ENCODE measurements at places on chromosomes 3 and 15. TPM values are rescaled to one million over a fixed set of nuclear protein-coding genes. Genes with fewer than 3 reads are reported as not detected.

The AGBL1 gene
- 23.0 TPM for total RNA-seq

The GOLGA8T gene
- not detected for total RNA-seq

The GALNT15 gene
- total RNA-seq: 11.0 TPM

GRCh38 chr3:52222319-52223221, 2.9 kb downstream of the TLR9 start:
- H3K4me3 ChIP-seq: no peak overlapping the region
- H3K4me1 ChIP-seq: peaks cover 28% of the 10 kb centered on the region
- no peaks in the 10 kb centered on the region for H3K27me3 ChIP-seq
- no peak for DNase-seq

GRCh38 chr3:117291476-117291875, 581.9 kb downstream of the TUSC7 start:
- H3K4me1 ChIP-seq: no peaks in the 10 kb centered on the region
- DNase-seq: no peak
- no peaks in the 10 kb centered on the region for H3K36me3 ChIP-seq

- peaks cover 89% of the 10 kb centered on the region for H3K36me3 ChIP-seq
- H3K27ac ChIP-seq: no peak overlapping the region
- peak; percentile 65 for DNase-seq
- peaks cover 6% of the 10 kb centered on the region for H3K4me1 ChIP-seq
Measured at GRCh38 chr3:66407611-66408218, 93.1 kb downstream of the LRIG1 start.

GRCh38 chr3:55330355-55330754, 156.8 kb downstream of the WNT5A start:
- no peak overlapping the region for H3K4me3 ChIP-seq
- H3K36me3 ChIP-seq: no peaks in the 10 kb centered on the region
- H3K27ac ChIP-seq: peak overlapping the region; percentile 48
- no peaks in the 10 kb centered on the region for H3K4me1 ChIP-seq

DNA sequence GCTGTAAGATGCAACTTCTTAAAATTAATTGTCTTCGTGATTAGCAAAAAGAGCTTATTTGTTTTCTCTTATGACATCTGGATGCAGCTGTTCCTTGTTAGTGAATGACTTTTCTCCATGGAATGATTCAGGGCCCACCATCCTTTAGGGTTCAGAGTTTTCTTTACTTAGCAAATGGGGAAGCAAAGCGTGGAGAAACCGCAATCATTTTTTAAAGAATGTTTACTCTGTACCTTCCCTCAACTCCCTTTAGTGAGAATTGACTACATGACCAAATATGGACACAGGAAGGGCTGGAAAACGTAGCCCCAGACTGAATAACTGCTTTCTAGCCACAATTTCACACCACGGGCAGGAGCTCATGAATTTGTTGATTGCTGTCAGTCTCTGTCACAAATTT, 130.1 kb downstream of the EDEM1 start:
- H3K27me3 ChIP-seq: no peaks in the 10 kb centered on the region
- H3K4me1 ChIP-seq: no peaks in the 10 kb centered on the region
- no peak overlapping the region for H3K27ac ChIP-seq
- DNase-seq: no peak
- H3K36me3 ChIP-seq: no peaks in the 10 kb centered on the region
- no peak overlapping the region for H3K4me3 ChIP-seq

- H3K27ac ChIP-seq: no peak overlapping the region
- no peaks in the 10 kb centered on the region for H3K36me3 ChIP-seq
- H3K4me1 ChIP-seq: no peaks in the 10 kb centered on the region
- no peak for DNase-seq
- H3K4me3 ChIP-seq: no peak overlapping the region
- no peaks in the 10 kb centered on the region for H3K27me3 ChIP-seq
Measured at GRCh38 chr15:55820043-55820442, 77.1 kb upstream of the PRTG start.

DNA sequence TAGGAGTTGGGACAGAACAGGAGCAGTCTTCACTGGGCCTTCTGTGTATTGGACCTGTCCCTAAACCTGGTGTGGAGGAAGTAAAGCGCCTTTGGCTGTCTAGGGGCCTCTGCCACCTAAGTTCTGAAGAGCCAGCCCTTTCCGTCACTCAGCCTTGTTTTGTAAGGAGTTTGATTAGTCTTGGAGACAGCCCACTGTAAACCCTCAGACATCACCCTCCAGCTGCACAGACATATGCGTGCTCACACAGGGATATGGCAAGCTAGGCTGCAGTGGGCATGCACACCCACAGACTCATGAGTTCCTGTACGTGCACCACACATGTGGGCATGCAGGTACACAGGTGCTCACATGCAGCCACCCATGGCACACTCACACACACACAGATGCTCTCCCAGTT, 5.2 kb downstream of the PRKCD start:
- no peak overlapping the region for H3K4me3 ChIP-seq
- peaks cover 93% of the 10 kb centered on the region for H3K4me1 ChIP-seq
- peak overlapping the region; percentile 80 for H3K27ac ChIP-seq
- DNase-seq: no peak
- H3K36me3 ChIP-seq: no peaks in the 10 kb centered on the region
- H3K27me3 ChIP-seq: no peaks in the 10 kb centered on the region

DNA sequence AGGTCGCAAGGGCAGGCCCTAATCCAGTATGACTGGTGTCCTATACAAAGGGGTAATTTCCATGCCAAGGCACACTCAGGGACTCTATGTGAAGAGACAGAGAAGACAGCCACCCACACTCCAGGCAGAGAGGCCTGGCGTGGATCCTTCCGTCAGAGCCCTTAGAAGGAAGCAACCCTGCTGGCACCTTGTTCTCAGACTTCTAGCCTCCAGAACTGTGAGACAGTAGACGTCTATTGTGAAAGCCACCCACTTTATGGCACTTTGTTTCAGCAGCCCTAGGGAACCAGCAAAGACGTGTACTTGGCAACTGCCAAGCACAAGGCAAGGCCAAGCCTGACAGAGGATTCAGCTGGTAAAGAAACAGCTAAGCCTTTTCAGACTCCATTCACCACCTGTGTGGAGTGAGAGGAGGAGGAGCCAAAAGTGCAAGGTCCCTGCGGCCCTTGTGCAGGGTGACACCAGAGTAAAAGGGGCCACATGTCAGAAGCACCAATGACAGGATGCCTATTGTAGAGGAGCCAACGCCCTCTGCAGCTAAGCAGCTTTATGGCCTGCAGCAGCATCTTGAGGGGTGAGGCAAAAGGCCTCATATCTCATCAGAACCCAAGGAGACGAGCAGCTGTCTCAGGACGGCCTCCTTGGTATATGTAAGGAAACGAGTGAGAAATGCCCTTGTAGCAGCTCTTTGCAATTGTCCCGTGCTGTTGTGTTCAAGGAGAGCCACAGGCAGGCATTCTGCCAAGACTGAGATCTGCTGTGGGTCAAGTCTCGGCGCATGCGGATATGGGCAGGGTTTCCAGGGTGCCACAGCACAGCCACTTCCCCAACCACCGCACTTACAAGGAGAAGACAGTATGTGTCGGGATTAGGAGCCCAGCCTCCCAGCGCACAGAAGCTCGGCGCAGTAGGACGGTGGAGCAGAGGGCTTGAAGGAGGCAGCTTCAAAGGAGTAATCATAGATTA, 121.5 kb upstream of the LIPC start:
- H3K36me3 ChIP-seq: no peaks in the 10 kb centered on the region
- no peaks in the 10 kb centered on the region for H3K27me3 ChIP-seq
- H3K4me3 ChIP-seq: no peak overlapping the region
- peaks cover 7% of the 10 kb centered on the region for H3K4me1 ChIP-seq

GRCh38 chr3:147426931-147427330, 17.8 kb downstream of the ZIC1 start:
- no peaks in the 10 kb centered on the region for H3K36me3 ChIP-seq
- H3K4me3 ChIP-seq: no peak overlapping the region
- H3K27me3 ChIP-seq: no peaks in the 10 kb centered on the region
- no peaks in the 10 kb centered on the region for H3K4me1 ChIP-seq
